Regular cardiac myocyte (primary cell): ENCODE measurements at places on chromosomes 1 and 21. TPM values are rescaled to one million over a fixed set of nuclear protein-coding genes. Genes with fewer than 3 reads are reported as not detected.

TACSTD2 gene
- 0.19 and 0.56 TPM in 2 replicates for total RNA-seq

SPRR2E gene
- not detected in 2 replicates for total RNA-seq

TRIM45 gene
- total RNA-seq = 3.3 and 3.4 TPM in 2 replicates

TSACC gene
- 0.28 TPM in 1 of 2 replicates, not detected in the other for total RNA-seq

PLPPR4 gene
- total RNA-seq = 5.2 and 18.9 TPM in 2 replicates

GJA4 gene
- 0.58 and 0.85 TPM in 2 replicates for total RNA-seq

PKNOX1 gene
- 6.5 and 14.8 TPM in 2 replicates for total RNA-seq

PRDM15 gene
- 4.8 and 7.1 TPM in 2 replicates for total RNA-seq

NTRK1 gene
- total RNA-seq = 0.77 and 1.1 TPM in 2 replicates
